ENCODE measurements at places on chromosomes 11 and 22.

GRCh38 chr11:7851391-7851790 lies 54.6 kb upstream of the OR5P2 start:
- DNase-seq: no peak

DNA sequence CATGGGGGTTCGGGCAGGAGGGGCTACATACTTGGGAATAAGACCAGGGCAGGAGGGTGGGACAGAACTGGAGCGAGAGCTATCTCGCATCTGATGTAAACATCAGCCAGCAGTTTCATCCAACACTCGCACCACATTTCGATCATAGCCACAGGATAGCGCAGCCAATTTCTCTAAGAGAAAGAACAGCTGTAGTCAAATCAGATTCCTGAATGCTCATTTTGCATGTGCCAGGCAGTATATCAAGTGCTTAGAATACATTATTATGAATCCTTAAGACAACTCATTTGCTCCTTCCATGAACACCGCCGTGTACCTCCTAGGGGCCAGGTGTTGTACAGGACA lies 14.5 kb downstream of the DGCR2 start:
- DNase-seq: no peak

- no peak for DNase-seq
These were observed 113.7 kb downstream of the PTPRJ start for GRCh38 chr11:48093795-48094642.

GRCh38 chr11:128903248-128904061 lies 12.3 kb downstream of the KCNJ5 start:
- DNase-seq: no peak

- no peak for DNase-seq
These were observed 40.6 kb downstream of the NECTIN1 start for GRCh38 chr11:119688356-119688755.

- no peak for DNase-seq
These were observed 59.8 kb upstream of the SEPTIN5 start for GRCh38 chr22:19654338-19654987.

- DNase-seq: no peak
These were observed 17.0 kb downstream of the THY1 start for GRCh38 chr11:119406005-119406404.
